CD4-positive, alpha-beta T cell treated with Interleukin-4 for 1 hour (primary cell): ENCODE measurements at places on chromosomes 2 and 18.

DNA sequence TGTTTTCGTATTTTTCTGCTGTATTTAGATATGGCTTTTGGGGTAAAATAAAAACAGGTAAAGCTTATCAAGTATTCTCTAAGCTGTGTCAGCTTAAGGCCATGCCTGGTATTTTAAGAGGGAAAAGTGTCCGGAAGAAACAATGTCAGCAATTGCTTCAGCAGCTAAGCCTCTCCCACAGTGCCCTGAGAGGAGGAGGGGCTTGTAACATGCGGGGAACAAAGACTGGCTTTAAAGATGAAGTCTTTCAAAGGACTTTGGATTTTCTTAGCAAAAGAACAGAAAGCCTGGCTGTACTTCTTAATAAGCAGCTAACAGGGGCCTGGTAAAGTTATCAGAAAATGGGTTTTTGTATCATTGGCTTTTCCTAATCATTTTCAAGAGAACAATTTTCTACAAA, 102.8 kb downstream of the PXDN start:
- DNase-seq: no peak

- DNase-seq: no peak
Observed at GRCh38 chr2:118800736-118801135, 46.7 kb downstream of the EN1 start.

DNA sequence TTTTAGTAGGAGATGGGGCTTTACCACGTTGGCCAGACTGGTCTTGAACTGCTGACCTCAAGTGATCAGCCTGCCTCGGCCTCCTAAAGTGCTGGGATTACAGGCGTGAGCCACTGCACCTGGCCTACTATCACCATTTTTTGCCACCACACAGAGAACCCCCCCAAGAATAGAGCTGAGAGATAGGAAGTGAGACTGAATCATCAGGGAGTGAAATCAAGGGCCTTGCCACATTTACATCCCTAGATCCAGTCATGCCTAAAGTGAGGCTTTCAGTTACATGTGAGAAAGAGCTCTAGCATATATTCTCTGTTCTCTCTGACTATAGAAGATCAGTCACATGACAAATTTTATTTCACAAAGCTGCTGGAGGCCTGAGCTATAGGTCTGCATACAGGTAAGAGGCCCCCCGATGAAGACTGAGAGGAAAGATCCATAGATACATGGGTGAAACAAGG, 28.0 kb upstream of the KCMF1 start:
- no peak for DNase-seq

GRCh38 chr2:5921081-5921642, 229.0 kb downstream of the SOX11 start:
- no peak for DNase-seq

DNA sequence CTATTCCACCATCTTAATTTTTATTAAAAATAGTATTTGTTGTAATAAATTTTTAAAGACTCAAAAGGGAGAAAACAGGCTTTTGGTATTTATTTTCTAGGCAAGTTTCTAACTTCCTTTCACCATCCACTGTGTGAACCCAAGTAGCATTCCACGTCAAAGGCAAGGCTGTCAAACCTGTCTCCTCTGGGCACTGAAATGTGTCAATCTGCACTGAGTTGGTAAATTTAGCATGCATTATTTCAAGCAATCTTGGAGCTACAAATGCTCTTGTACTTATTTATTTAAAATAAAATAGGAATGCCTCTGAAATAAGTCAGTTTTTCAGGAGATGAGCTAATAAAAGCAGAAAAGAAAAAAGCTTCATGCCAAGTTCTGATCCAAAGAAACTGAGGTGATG, 130.9 kb upstream of the CNTNAP5 start:
- no peak for DNase-seq

- DNase-seq: no peak
Observed at GRCh38 chr2:207458582-207458981, 71.2 kb upstream of the CREB1 start.

- no peak for DNase-seq
Observed at GRCh38 chr2:119683074-119683712, 4.2 kb downstream of the TMEM177 start.
